ENCODE measurements at places on chromosomes 12 and 14.

- DNase-seq = no peak
Measured at GRCh38 chr12:80622271-80622670, 85.2 kb upstream of the MYF6 start.

- no peak for DNase-seq
Measured at GRCh38 chr12:126668961-126669360, 1598.0 kb upstream of the TMEM132C start.

GRCh38 chr12:26271889-26272492, 76.6 kb downstream of the SSPN start:
- peak; percentile 36 for DNase-seq

DNA sequence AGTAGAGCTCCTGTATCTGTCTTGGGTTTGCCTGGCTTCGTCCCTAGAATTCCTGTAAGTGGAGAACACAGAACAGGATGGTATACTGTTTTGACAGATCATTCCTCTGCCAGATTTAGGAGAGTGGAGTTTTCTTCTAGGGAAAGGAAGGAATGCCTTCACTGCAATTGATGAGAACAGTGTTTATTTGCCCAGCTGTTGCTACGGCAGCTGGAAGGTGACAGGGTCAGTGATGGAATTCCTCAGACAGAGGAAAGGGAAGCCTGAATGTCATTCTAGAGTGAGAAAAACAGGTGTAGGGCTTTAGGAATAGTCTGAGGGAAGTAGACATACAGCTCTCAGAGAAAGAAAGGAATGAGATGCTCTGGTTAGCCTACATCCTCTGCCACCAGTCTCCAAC, 11.7 kb downstream of the CSRNP2 start:
- DNase-seq = no peak

- no peak for DNase-seq
Measured at GRCh38 chr12:122355706-122356105, 66.8 kb downstream of the CLIP1 start.

GRCh38 chr12:57366315-57366714, 64.5 kb downstream of the R3HDM2 start:
- DNase-seq = no peak

GRCh38 chr14:43522191-43522590, 984.9 kb downstream of the FSCB start:
- no peak for DNase-seq

DNA sequence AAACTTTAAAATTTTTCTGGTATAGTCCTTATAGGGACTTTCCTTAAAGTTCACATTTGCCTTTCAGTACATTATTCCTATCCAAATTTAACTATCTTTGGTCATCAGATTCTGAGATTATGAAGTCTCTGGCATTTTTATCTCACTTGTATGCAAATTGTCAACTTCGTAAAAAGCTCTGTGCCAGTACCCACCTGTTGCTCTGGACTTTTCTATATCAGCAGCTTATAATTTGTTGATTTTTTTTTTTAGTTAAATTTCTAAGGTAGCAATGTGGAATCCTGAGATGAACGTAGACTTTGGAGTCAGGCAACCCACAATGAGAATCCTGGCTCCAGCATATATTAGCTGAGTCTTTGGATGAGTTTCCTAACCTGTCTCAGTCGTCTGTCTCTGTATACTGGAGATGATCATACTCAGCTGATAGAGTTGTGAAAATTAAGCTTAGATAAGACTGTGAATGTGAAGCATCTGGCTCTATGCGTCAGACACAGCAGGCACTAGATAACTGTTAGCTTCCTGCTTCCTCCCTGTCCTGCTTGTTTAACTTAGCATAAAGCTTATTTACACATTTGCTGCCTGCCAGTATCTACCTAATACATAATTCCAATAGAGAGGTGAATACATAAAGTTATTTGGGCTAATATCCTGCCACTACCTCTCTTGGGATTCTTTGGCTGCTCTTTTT, 59.8 kb downstream of the MARK3 start:
- DNase-seq = no peak

DNA sequence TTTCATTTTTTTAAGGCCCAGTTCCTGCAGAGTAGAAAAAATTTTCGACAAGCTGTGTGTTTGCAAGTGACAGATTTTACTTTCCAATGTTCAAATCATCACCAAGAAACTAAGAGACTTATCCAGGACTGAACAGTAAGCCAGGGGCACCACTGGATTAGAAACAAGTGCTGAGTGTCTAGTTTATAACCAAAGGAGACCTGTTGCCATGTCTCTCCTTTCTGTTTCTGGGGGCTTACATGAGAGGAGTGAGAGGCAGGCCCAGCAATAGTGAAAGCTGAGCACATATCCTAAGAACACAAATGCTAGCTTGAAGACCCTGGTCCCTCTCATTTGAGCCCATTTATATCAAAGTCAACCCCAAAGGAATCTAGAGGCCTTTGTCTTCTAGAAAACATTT, 2.9 kb downstream of the IFNG start:
- no peak for DNase-seq

GRCh38 chr14:86780461-86780860, 1212.5 kb downstream of the GALC start:
- DNase-seq = no peak

GRCh38 chr12:59603754-59604153, 7.9 kb downstream of the SLC16A7 start:
- no peak for DNase-seq

- peak; percentile 41 for DNase-seq
Measured at GRCh38 chr12:49622501-49623141, 740 bp upstream of the PRPF40B start.

GRCh38 chr14:80164991-80165721, 46.1 kb downstream of the DIO2 start:
- no peak for DNase-seq

DNA sequence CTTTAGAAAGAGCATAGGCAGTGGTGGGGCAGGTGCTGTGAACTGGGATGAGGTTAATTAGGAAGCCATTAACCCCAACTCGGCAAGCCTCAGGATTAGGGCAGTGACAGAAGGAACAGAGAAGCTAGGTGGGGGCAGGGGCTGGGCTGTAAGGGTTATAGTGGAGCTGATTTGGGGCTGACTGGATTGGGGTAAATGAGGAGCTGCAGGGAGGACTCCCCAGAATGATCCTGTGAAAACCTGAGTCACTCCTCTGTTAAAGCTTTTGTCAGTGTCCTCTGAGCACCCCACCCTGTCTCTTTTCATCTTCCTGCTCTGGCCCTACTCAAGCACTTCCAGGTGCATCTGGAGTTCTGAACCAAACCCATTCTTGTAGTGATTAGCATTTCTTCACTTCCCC, 4.4 kb downstream of the KLC1 start:
- DNase-seq = no peak

DNA sequence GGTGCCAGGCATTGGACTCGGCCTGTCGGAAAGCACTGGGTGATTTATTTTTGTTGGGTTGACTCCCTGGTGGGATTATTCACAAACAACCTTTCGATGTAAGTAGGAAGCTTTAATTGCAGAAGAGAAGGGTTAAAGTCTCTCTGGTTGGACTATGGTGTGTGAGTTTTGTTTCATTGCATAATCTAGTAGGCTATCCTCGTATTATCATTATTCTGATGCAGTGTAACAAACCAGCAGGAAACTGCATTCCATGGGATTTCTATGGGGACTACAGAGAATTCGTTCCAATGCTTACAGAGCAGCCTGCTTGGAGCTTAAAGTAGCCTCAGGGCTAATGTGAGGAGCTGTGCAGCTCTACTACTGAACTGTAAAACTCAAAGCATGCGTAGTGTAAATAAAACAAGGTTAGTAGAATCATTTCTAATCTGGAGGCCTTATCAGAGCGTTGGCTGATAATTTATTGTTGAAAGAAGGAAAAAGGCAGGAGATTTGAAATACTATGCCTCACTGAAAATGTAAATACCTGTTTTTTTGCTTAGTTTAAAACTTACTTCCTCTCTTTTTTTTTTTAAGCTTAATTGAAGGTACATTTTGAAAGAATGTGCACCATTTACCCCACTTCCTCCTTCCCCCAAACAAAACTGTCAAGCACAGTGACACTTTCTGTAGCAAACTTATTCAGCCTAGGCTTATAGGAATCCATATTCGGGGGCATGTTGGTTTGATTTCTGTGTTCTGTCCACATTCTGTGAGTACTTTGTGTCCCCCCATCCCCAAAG, 226.7 kb downstream of the NPAS3 start:
- DNase-seq = no peak

DNA sequence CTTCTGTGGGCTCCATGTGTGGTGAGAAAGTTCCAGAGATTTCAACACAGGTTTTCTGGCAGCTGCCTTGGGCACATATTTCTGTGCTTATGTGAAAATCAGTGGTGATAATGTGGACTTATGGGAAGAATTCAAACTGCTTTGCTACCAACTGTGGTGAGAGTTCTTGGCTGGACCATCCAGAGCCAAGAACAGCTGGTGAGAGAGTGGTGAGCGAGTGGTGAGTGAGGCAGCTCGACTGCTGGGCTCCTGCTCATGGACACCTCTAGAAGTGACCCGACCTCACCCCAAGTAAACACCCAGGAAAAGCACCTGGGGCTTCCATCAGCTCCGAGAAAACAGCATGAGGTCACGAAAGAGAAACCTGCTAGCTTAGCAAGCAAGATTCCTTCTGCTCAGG, 106.4 kb downstream of the PIWIL1 start:
- no peak for DNase-seq

GRCh38 chr14:52272375-52272774, 4.9 kb downstream of the PTGDR start:
- DNase-seq = no peak

- no peak for DNase-seq
Measured at GRCh38 chr14:104563742-104564615, 15.6 kb upstream of the C14orf180 start.

- DNase-seq = no peak
Measured at GRCh38 chr12:58639318-58639934, 280.9 kb downstream of the LRIG3 start.

DNA sequence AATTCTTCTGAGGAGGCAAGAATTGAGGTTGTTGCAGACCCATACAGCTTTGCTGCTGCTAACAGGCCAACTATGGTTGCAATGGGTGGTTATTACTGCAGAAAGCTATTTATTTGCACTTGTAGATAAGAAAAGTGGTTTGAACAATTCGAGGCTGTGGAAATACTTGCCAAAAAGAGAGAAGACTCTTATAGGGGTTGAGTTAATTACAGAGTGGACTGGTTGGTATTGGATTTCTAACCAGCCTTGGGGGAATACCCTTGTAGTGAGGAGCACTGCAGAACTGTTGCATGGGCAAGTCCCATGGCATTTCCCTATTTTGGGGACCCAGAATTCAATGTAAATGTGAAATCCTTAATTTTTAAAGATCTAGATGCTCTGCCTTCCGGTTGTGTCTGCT, 120.5 kb downstream of the KCNMB4 start:
- DNase-seq = no peak

DNA sequence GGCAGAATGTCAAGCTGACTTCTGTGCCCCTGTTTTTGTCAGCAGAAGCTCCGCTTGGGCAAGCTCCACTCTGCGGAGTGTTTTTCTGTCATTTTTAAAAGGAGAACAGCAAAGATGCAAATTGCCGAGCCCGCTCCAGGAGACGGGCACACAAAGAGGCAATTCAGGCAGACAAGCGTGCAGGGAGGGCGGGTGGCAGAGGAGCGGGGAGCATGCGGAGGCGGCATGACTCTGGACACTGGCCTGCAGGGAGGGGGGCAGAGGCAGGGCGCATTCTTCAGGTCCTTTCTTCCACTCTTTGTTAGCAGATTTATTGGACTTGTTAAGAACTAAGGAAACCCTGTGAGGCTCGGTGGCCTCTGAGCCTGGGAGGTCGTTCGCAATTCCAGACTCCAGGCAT, 187.3 kb upstream of the RMST start:
- no peak for DNase-seq

- no peak for DNase-seq
Measured at GRCh38 chr12:54373649-54374561, 9.6 kb upstream of the GPR84 start.

- no peak for DNase-seq
Measured at GRCh38 chr14:67673451-67673850, 981 bp downstream of the VTI1B start.

- DNase-seq = no peak
Measured at GRCh38 chr12:54680374-54680773, 32.2 kb upstream of the DCD start.

DNA sequence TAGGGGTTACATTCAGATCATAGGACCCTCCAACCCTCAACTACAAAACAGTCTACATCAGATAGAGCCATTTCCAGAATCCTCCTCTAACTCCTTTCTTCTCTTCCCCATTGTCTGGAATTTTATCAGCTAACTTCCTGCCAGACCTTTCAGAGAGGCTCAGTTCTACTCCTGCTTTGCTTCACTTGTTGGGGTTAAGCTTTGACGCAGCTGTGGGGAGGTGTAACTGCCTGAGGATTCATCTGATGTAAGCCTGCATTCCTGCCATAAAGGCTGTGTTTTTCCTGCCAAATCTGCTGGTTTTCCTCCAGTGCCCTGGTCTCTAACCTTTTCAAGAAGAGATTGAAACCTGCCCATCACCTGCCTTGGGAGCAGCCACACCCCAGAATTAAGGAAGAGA, 16.9 kb downstream of the DHRS2 start:
- no peak for DNase-seq

- no peak for DNase-seq
Measured at GRCh38 chr14:41634286-41634685, 27.6 kb downstream of the LRFN5 start.

DNA sequence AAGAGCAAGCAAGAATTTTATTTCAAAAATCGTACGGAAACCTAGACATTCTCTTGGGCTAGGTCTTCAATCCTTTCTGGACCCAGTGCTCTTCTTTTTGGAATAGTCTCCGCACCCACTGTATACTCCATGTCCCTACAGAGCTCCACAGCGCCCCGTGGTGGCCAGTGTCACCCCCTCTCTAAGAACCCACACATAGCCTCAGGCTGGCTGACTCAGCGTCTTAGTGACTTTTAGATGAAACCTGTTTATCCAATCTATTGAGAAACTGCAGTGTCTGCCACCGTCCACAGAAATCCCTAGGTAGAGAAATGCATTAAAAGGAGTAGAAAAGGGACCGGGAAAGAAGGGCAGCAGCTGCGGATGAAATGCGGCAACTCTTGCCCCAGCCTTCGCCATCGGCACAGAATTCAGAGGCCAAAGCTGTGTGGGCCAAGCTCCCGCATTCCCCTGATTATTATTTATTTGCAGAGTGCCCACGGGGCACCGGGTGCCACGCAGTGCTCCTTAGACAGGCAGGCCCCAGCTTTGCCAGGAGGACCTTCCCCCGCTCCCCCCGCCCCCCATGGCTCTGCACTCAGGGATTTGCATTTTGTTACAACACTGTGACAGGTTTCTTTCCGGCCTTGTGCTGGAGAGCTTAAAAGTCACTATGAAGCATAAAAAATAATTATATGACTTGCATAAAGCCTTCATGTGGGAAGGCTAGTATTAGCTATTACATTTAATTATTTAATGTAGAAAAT, 170.1 kb upstream of the FKBP4 start:
- no peak for DNase-seq

DNA sequence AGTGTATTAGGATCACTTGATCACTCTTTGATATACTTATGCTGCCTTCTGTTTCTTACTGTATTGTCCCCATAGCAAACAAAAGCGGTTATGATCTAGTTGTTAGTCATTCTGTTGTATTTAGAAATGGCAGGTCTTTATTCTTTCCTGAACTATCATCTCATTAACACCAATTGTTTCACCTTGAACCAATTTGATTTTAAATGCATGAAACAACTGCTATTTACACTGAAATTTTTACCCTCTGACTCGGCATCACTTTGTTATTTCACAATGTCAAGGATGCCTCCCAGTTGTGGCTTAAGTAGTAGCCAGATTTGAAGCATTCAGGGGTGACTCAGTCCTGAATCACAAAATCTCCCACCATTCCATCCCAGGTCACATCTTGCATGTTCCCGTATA, 303.5 kb downstream of the EGLN3 start:
- peak; percentile 95 for DNase-seq

Measured in HS-27A (cell line).